ENCODE measurements at places on chromosomes 7 and 10. TPM values are rescaled to one million over a fixed set of nuclear protein-coding genes. Genes with fewer than 3 reads are reported as not detected.

DNA sequence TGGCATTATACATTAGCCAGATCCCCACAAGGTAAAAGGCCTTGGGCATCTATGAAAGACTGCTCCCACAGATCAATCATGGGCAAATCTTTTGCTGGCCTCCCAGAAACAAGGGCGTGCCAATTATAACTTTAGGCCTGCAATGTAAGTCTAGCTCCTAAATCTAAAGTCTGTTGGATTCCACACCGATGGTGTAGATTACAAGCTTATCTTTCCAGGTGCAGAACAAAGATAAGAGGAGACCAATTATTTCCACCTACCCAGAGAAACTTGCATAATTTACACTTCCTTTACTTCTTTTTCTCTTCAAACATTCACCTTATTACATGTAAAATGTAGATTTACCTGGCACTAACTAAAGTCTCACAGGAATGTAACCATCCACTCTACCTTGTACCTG, 713.1 kb downstream of the SUGCT start:
- H3K4me1 ChIP-seq: no peaks in the 10 kb centered on the region
- no peaks in the 10 kb centered on the region for H3K27me3 ChIP-seq
- H3K27ac ChIP-seq: no peak overlapping the region
- DNase-seq: no peak

DNA sequence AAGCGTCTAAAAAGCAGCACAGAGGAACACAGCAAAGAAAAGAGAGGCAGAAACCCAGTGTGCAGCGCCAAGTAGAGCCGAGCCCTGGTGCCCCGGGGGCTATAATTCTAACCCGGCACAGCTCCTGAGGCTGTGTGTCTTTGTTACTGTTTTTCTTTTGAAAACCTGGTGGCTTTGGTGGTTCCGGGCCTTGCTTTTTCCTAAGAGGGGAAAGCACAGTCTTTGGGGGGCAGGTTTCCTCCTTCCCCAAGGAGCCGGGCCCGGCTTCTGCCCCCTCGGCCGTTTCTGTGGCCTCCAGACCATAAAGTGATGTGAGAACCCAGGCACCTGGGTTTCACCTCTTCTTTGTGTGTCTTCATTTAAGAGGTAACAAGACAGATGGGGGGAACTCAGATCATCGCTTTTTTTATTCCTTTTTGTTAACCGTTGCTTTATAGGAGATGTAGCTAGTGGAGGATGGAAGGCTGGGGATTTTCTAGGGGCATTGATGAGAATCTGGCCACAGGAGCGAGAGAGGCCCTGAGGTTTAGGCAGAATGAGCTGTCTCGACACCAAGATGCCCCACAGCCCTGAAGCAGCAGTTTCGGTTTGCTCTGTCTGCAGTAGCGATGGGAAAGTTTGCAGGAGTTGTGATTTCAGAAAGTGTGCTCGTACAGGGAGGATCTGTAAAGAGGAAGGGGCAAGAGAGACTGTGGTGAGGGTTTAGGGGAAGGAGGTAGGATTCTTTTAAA, 367.8 kb upstream of the GALNT17 start:
- peaks cover 14% of the 10 kb centered on the region for H3K4me1 ChIP-seq
- H3K4me3 ChIP-seq: peak overlapping the region; percentile 5
- DNase-seq: peak; percentile 59
- H3K27me3 ChIP-seq: no peaks in the 10 kb centered on the region
- no peak overlapping the region for H3K27ac ChIP-seq

DNA sequence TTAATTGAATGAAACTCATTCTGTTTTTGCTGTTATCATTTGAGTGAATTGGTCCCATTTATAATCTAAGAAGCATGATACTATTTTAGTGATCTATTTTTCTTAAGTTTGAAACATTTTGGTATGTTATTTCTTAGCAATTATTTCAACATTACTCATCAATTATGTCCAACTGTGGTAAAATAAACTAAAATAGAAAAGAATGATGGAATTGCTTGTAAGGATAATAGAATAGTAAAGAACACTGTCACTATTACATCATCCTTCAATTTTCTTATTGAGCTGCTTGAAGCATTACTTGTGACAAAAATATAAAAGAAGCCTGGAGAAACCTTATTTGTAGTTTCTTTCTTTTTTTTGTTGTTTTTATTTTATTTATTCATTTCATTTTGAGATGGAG, 42.4 kb downstream of the ZNF487 start:
- H3K4me3 ChIP-seq: no peak overlapping the region
- DNase-seq: no peak
- no peaks in the 10 kb centered on the region for H3K27me3 ChIP-seq
- peaks cover 14% of the 10 kb centered on the region for H3K36me3 ChIP-seq
- H3K4me1 ChIP-seq: no peaks in the 10 kb centered on the region
- H3K27ac ChIP-seq: no peak overlapping the region

GRCh38 chr10:103367379-103367781, 396 bp upstream of the TAF5 start:
- no peak for DNase-seq
- peak overlapping the region; percentile 87 for H3K4me3 ChIP-seq
- H3K27me3 ChIP-seq: no peaks in the 10 kb centered on the region
- peaks cover 28% of the 10 kb centered on the region for H3K4me1 ChIP-seq

- H3K36me3 ChIP-seq: peaks cover under 1% of the 10 kb centered on the region
- peaks cover 17% of the 10 kb centered on the region for H3K4me1 ChIP-seq
- H3K27ac ChIP-seq: no peak overlapping the region
- peak; percentile 23 for DNase-seq
Observed at GRCh38 chr10:3655528-3655927, 129.5 kb downstream of the KLF6 start.

DNA sequence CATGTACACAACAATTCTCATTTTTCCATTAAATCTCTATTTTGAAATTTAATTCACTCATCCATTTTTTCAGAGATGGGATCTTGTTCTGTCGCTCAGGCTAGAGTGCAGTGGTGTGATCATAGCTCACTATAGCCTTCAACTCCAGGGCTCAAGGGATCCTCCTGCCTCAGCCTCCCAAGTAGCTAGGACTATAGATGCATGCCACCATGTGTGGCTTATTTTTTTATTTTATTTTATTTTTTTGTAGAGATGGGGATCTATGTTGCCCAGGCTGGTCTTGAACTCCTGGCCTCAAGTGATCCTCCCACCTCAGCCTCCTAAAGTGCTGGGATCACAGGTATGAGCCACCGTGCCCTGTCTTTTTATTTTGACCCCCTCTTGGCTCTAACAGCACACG, 203.8 kb upstream of the KLF14 start:
- no peaks in the 10 kb centered on the region for H3K27me3 ChIP-seq
- peaks cover 74% of the 10 kb centered on the region for H3K36me3 ChIP-seq
- no peak for DNase-seq
- H3K4me1 ChIP-seq: peaks cover 89% of the 10 kb centered on the region
- H3K4me3 ChIP-seq: peak overlapping the region; percentile 25

- no peaks in the 10 kb centered on the region for H3K4me1 ChIP-seq
- no peaks in the 10 kb centered on the region for H3K36me3 ChIP-seq
- no peaks in the 10 kb centered on the region for H3K27me3 ChIP-seq
- H3K4me3 ChIP-seq: no peak overlapping the region
Observed at GRCh38 chr10:28077889-28078288, 79.0 kb upstream of the ODAD2 start.

- no peak for DNase-seq
- peaks cover 82% of the 10 kb centered on the region for H3K27me3 ChIP-seq
- peak overlapping the region; percentile 56 for H3K27ac ChIP-seq
Observed at GRCh38 chr7:155458878-155459699, 1.2 kb downstream of the EN2 start.

- H3K4me1 ChIP-seq: no peaks in the 10 kb centered on the region
- H3K27me3 ChIP-seq: peaks cover 4% of the 10 kb centered on the region
- no peak for DNase-seq
- H3K27ac ChIP-seq: no peak overlapping the region
- no peaks in the 10 kb centered on the region for H3K36me3 ChIP-seq
- H3K4me3 ChIP-seq: no peak overlapping the region
Observed at GRCh38 chr10:128324058-128324827, 198.0 kb upstream of the MKI67 start.

- H3K36me3 ChIP-seq: no peaks in the 10 kb centered on the region
- H3K4me1 ChIP-seq: no peaks in the 10 kb centered on the region
- DNase-seq: no peak
- H3K27me3 ChIP-seq: peaks cover 26% of the 10 kb centered on the region
- no peak overlapping the region for H3K27ac ChIP-seq
Observed at GRCh38 chr7:22016507-22016906, 70.8 kb upstream of the CDCA7L start.

DNA sequence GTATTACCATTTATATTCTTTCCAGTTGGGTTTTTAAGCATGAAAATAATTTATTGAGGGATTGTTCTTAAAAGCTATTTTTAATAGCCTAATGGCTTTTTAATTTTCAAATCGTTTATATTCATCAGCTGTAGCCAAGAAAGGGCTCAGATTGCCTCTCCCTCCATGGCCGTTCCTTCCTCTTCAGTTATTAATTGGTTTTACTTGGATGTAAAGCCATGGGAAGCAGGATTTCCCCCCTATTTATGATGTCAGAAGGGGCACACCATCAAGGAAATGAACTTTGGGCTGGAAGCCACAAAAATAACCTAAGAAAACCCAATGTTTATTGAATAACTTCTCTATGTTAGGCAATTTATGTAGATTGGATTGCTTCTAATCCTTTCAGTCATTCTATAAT, 656.3 kb downstream of the TYW1 start:
- no peaks in the 10 kb centered on the region for H3K27me3 ChIP-seq
- no peak overlapping the region for H3K27ac ChIP-seq
- no peaks in the 10 kb centered on the region for H3K36me3 ChIP-seq
- no peaks in the 10 kb centered on the region for H3K4me1 ChIP-seq
- no peak overlapping the region for H3K4me3 ChIP-seq
- no peak for DNase-seq

DNA sequence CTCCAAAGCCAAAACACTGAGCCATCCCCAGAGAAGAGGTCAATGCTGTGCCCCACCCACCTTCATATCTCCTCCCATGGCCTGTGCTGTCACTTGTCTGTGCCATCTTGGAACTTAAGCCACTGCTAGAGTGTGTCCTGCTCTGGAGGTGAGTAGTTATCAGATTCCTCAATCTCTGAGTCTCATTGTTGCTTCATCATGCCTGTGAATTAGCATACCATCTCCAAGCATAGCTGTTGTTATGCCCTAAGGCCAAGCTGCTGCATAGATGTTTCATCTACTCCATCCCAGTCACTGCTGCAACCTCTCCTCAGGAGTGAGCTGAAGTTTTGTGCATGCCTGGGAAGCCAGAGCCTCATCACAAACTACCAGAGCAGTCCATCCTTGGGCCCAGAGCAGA, 349.0 kb downstream of the ZWINT start:
- no peaks in the 10 kb centered on the region for H3K4me1 ChIP-seq
- H3K36me3 ChIP-seq: no peaks in the 10 kb centered on the region
- no peak for DNase-seq
- H3K27me3 ChIP-seq: no peaks in the 10 kb centered on the region

The SPDYE2 gene
- total RNA-seq: 0.29 TPM

DNA sequence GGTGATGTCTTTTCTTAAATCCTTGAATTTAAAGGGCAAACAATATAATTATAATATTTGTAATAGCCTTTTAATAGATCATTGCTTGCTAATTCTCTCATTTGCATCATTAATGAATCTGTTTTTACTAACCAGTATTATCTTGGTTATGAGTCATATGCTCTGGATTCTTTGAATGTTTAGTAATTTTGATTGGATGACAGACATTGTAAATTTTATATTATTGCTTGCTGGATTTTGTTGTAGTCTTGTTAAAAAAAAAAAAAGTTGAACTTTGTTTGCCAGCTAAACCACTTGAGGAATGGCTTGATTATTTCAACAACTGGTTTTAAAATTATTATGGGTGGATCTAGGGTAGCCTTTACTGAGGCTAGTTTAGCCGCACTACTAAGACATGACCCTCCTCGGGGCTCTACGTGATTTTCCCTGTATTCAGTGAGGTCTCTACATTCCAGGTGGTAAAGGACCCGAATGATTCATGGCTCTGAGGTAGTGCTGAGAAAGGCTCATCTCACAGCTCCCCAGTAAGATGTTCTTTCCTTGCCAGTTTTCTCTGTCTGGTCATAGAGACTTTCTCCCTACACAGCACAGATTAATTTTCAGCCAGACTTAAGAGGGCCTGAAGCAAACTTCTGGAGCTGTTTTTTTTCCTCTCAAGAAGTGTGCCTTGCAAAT, 8.5 kb downstream of the C10orf90 start:
- no peaks in the 10 kb centered on the region for H3K4me1 ChIP-seq
- H3K27ac ChIP-seq: no peak overlapping the region
- H3K36me3 ChIP-seq: no peaks in the 10 kb centered on the region
- DNase-seq: no peak
- no peak overlapping the region for H3K4me3 ChIP-seq

The GRID2IP gene
- 0.14 TPM for total RNA-seq

- peaks cover 2% of the 10 kb centered on the region for H3K4me1 ChIP-seq
- H3K27ac ChIP-seq: no peak overlapping the region
- H3K4me3 ChIP-seq: no peak overlapping the region
Observed at GRCh38 chr10:30974773-30975415, 56.8 kb downstream of the ZNF438 start.

DNA sequence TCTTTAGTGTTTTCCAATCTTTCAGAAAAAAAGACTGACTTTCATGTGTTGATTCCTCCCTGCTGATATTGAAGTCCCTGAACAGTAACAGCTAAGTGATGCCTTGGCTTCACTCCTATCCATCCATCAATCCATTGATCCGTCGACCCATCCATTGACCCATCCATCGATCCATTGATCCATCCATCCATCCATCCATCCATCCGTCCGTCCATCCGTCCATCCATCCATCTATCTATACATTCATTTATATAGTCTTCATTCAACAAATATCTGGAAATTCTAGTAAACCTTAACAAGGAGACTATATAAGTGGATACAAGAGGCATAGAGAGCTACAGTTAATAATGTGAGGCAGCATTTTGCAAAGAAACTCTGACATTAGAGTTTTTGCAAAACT, 21.6 kb upstream of the LAMB1 start:
- peaks cover 15% of the 10 kb centered on the region for H3K27me3 ChIP-seq
- no peaks in the 10 kb centered on the region for H3K4me1 ChIP-seq
- no peak overlapping the region for H3K4me3 ChIP-seq
- no peak overlapping the region for H3K27ac ChIP-seq

DNA sequence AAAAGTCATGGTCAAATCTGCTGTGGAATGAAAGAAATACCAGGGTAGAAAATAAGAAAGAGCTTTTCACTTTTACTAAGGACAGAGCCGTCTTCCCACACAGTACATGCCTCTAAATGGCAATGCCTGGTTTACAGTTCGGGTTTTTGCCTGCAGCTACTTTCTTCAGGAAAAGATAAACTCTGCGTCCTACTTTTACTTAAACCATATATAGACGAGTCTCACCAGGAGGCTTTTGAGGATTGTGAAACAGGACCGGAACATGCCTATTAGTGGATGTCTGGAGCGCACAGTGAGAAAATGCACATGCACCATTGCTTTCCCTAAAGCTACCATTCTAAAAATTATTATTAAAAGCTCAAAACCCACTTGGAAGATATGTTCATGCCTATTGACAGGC, 70.5 kb downstream of the KLF6 start:
- H3K4me1 ChIP-seq: peaks cover 1% of the 10 kb centered on the region
- H3K36me3 ChIP-seq: peaks cover 8% of the 10 kb centered on the region
- no peak overlapping the region for H3K4me3 ChIP-seq
- DNase-seq: no peak
- H3K27ac ChIP-seq: no peak overlapping the region

DNA sequence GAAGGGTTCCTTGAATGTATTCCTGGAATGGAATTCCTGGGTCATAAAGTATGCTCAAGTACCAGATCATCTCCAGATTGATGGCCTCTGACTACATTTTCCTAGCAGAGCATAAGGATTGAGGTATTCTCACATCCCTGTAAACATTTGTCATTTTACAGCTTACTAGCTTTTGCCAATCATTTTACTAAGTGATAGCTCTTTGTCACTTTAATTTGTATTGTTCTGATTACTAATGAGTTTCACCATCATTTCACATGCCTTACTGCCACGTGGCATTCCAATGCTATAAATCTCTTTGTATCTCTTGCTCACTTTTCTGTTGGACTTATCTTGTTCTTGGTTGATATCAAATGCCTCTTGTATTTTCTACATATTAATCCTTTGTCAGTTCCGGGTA, 68.6 kb upstream of the CACNB2 start:
- no peaks in the 10 kb centered on the region for H3K4me1 ChIP-seq
- no peak overlapping the region for H3K27ac ChIP-seq
- no peak overlapping the region for H3K4me3 ChIP-seq

All from activated CD8-positive, alpha-beta memory T cell treated with anti-CD3 and anti-CD28 coated beads, Interleukin-2, amount 10 ng/mL, durations not matched to agents 7 days and 5 days (primary cell).